Brain microvascular endothelial cell (primary cell): ENCODE measurements at places on chromosomes 7 and 10.

GRCh38 chr10:83880252-83880791, 259.0 kb upstream of the GHITM start:
- no peak for DNase-seq

- DNase-seq: no peak
These were observed 124.7 kb downstream of the GRM3 start for GRCh38 chr7:86768394-86768793.

DNA sequence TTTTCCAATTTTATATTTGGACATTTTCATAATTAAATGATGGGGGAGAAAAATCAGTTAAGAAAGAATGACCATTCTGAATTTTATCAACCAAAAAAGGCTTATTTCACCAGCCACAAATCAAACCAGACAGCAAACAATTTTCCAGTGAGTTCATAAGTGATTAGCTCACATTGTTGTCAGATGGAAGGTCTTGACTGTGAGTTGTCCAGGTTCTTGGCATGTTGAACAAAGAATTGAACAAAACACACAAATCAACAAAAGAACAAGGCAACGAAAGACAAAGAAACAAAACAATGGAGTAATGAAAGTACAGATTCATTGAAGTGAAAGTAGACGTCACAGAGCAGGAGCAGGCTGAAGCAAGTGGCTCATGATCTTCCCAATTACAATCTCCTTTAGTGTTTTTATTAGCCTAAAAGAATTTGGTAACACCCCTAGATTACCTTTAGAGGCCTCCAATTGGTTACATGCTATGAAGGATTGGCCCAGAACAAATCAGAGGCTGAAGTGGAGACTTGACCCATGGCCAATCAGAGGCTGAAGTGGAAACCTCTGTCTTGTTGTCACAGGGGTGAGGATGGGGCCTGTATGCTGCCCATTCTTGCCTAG, 248.7 kb downstream of the NEBL start:
- no peak for DNase-seq

- DNase-seq: peak; percentile 47
These were observed 47.0 kb upstream of the ZNF107 start for GRCh38 chr7:64618785-64619456.

DNA sequence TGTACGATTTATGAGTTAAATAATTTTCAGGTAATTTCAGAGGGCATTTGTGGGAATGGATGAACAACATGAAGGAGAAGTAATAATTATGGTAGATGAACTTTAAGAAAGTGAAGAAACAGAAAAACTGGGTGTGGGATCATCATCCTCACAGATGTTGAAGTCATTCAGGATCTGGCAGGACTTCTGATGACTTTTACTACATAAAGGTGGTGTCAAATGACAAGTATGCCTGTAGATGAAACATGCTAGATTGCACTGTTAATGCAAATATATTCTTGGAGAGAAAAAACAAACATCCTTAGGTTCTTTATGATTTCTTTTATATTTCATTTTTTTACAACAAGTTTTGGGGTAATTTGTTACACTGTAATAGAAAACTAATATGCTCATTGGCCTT, 230.2 kb downstream of the PCLO start:
- no peak for DNase-seq

DNA sequence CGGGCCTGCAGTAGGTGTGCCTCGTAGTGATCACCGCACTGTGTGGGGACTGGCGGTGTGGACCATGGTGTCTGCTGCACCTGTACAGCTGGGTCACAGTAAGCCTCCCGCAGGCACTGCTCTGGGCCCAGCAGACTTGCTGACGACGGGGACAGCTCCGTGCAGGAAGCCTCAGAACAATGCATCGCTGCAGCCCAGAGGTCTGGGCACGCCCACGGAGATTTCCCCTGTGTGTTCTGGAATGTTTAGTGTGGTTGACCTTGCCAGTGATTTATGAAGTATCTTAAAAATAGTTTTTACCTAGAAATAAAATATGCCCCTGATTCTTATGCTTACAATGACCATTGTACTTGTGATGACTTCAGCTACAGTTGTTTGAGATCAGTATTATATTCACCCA, 59.1 kb upstream of the ZNF32 start:
- peak; percentile 60 for DNase-seq

DNA sequence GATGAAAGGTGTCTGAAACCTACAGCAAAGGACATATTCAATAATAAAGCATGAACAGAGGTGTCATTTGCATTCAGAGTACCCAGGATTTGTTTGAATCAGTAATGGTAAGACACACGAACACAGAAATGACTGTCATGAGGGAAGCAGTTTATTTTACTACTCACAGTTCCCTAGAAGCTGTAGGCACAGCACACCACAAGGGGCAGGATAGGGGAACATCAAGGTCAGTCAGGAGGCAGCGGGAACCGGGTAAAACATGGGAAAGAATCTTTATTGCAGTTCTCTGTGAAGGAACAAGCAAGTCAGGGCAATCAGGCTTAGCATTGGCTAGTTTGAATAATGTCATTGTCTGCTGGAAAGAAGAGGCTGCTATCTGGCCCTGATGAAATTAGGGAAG, 70.2 kb upstream of the PDSS1 start:
- DNase-seq: no peak

- DNase-seq: peak; percentile 94
These were observed 478.5 kb downstream of the KIF20B start for GRCh38 chr10:90179696-90180407.

- DNase-seq: no peak
These were observed 72.8 kb upstream of the GLCCI1 start for GRCh38 chr7:7895754-7896153.

DNA sequence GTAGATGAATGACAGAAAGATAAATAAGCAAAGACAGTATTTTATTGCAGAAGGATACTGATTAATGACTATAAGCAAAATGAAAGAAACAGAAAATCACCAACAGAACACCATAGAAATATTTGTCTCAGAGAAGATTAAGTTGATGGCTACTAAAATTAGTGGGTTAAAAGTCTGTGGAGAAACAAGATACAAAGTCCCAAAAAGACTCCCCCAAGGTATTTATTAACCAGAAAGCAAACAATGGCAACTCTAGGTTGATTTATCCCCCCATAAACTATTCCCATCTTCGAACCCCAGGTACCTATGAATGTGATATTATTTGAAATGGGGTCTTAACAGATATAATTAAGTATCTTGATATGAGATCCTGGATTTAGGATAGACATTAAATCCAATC, 1104.5 kb upstream of the PHF14 start:
- no peak for DNase-seq

DNA sequence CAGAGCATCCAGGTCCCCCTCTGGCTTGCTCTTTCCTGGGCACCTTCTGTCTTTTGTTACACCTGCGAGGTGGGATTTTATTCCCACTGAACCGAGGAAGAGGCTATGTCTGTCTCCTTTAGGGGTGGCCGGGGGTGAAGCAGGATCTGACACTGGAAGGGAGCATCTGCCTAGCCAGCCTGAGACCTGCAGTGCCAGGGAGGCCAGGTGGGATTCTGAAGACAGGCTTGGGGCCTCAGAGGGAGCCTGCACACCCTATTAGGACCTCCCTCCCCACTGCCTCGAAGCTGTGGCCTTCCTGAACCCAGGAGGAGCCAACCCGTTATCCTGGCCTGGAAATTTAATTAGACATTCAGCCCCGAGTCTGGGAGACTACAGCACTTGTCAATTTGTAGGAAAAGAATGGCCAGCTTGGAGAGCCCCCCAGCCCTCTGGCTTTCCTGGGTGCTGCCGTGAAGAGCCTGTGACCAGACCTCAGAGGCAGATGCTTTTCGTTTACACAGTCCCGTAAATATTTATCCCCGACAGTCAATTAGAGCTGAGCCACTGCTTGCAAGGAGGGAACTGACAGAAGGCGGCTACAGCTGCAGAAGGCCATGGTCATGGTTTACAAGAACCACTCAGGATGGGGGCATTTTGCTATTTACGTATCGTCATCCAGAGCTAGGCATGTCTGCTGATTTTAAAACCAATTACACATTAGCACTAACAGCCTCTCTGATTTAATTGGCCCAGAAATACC, 19.7 kb downstream of the CHAT start:
- DNase-seq: no peak
